ENCODE measurements at places on chromosomes 4 and X.

GRCh38 chr4:825971-826330, at the start of gene CPLX1:
Gene CPLX1 (minus strand): TSS chr4:826129. CDS start chr4:824522, 1,607 bp downstream.
- DNase-seq: no peak

- DNase-seq: no peak
These were observed 3.7 kb downstream of the ATP6AP1 start for GRCh38 chrX:154432210-154432609.

DNA sequence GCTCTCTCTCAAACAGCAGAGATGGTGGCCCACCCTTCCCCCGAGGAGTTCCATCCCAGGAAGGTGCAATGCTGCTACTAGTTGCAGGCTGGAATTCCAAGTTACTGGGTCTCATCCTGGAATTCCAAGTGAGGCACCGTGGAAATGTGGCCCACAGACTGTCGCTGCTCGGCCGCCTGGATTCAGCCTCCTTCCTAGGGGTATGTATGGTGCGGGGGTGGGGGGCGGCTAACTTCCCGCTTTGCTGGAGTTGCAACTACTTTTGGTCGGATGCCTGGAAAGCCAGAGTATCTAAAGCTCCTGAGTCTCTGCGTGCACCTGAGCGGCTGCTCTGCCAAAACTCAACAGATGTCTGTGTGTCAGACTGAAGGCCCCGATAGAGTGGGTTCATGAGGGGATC, 1146.2 kb downstream of the RPA4 start:
- DNase-seq: no peak

- DNase-seq: no peak
These were observed 8.2 kb downstream of the FANCB start for GRCh38 chrX:14864631-14865030.

GRCh38 chrX:17656035-17656418, 81.3 kb upstream of the SCML1 start:
- DNase-seq: no peak

GRCh38 chr4:4603592-4603991, 61.7 kb upstream of the STX18 start:
- no peak for DNase-seq

DNA sequence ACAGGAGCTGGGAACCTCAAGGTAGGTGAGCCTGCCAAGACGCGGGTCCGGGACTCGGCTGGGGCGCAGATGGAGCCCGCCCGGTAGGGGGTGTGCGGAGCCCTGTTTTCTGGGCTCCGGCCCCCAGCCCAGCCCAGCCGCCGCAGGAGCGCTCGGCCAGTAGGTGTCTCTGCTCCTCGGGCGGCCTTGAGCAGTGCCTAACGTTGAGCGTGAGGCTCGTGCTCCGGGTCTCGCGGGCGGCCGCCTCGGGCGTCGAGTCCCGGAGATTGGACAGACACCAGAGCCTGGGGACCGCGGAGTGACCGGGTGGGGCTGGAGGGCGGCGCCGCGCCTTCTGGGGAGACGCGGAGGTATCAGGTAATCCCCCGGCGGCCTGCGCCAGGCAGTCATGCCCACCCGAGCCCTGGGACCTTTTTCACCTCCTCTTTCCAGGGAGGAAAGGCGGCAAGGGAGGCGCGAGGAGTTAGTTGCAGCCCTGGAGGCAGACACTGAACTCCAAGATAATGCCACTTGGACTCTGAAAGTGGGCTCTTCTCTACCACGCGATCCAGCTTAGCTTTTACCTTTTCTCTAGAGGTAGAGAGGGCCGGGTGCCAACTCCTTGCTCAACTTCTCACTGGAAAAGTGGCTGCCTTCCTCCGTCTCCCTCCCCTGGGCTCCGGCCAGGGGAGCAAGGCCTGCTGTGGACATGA, 14.5 kb upstream of the FGG start:
- peak; percentile 57 for DNase-seq

GRCh38 chrX:13276991-13277390, 42.9 kb downstream of the ATXN3L start:
- DNase-seq: no peak

GRCh38 chrX:66053414-66053813, 13.5 kb upstream of the VSIG4 start:
- no peak for DNase-seq

- no peak for DNase-seq
These were observed 96.3 kb upstream of the MSX1 start for GRCh38 chr4:4762909-4763821.

DNA sequence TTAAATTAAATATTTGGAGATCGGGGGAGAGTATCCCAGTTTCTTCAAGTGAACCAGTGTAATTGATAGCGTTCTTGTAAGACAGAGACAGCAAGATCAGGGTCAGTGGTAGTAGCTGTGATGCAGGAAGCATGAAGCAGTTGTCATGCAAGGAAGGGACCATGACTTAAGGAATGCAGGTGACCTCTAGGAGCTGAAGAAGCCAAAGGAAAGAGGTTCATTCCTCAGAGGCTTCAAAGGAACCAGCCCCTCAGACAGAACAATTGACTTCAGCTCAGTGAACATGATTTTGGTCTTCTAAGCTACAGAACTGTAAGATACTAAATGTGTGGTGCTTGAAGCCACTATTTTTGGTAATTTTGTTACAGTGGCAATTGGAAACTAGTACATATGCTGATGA, 51.6 kb downstream of the GLRB start:
- no peak for DNase-seq

GRCh38 chrX:69565247-69565815, 50.6 kb upstream of the EDA start:
- DNase-seq: no peak

DNA sequence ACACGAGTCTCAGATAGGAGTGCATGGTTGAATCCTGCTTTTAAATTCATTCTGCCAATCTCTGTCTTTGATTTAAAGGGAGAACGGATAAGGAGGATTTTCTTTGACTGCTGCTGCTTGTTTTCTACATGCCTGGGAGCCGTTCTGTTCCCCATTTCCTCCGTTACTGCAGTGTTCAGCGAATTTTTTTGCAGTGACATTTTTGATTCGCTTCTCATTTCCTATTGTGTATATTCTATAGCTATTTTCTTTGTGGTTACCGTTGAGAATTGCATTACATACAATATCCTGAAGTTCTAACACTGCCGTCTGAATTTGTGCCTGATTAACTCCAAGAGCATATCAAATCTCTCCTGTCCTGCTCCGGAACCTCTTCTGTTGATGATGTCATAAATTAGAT, 14.8 kb upstream of the MAEA start:
- no peak for DNase-seq

DNA sequence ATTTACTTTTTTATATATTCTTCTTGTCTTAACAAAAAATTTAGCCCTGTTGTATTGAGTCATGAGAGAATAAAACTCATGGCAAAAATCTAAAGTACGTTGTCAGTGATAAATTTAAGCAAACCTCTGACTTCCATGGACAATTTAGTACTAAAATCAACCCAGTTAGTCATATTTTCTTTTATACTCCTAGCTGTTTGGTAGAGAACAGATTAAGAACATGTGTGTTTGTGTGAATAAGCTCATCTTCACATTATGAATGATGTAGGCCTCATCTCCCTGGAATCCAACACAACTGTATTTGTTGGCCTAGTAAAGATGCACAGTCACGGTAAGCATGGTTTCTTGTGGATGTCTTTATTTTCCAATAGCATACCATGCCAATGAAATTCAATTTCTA, 40.8 kb upstream of the FAM47B start:
- no peak for DNase-seq

DNA sequence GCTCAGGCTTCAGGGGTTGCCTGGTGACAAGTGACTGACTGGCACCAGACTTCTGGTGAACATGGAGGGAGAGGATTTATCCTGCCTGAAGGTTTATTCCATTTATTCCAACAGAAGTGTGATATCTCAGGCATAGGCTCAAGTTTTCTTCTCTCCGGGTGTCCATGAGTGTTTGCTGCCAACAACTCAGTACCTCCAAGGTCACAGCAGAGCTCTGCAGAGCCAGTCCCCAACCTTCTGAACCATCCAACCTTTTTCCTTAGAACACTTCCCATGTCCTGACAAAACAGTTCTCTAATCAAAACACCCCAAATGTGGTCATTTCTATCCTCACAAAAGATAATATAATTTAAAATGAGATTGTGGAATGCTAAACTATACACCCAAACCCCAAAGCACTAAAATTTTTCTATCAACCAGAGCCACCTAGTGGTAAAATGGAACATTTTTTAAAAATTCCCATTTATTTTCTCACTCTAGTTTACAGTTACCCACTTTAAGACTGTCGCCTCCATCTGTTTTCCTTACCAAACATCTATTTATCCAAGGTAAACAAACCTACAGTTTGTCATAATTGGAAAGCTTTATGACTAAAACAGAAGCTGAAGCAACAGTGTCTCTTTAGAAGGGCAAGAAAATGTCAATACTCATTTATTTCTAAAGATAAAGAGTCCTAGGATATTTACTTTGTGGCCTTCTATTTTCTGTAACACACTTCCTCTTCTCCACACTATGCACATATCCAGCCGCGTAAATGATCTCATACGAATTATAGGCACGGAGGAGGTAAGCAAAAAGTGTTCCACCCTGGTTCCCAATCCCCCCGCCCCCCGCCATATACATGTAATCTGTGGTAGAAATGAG, 39.5 kb downstream of the TMEM154 start:
- DNase-seq: no peak

GRCh38 chr4:28973587-28974350, 1746.4 kb upstream of the PCDH7 start:
- DNase-seq: no peak

DNA sequence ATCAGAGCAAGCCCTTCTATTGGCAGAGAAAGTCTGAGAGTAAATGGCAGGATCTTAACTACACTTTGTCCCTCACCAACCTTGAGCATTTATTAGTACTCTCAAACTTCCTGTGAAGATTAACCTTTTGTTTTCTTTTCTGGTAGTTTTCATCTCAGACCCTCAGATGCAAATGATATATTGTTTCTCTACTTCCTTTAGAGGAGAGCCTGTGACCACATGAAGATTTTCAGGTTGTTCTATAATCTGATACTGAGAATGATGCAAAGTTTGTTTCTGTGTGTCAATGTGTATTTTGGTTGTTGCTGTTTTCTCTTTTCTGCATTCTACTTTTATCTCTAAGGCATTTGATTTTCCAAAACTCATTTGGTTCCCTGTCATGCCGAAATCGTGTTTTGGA, 165.8 kb upstream of the CYSLTR1 start:
- no peak for DNase-seq

DNA sequence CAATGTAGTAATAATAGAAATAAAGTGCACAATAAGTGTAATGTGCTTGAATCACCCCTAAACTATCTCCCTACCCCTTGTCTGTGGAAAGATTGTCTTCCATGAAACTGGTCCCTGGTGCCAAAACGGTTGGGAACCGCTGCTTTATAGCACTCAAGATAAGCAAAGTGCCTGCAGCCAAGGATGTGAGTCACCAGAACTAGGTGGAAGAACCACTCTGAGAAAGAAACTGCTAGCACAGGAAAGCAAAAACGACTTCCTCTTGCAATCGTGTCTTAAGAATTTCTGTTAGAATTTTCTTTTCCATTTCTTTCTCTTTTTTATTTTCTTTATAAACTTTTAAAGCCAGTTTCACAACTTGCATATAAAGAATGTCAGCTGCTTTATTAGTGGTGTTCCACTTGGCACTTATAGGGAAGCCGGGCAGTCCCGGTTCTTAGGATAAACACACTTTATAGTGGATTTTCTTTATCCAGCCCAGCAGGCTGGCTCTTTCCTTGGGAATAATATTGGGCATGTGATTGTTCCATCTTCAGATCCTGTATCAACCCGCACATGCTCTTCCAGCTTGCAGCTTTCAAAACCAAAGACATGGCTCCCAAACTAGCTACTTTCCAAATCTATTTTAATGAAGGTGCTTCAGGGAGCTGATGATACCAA, 32.3 kb upstream of the CXCL8 start:
- peak; percentile 61 for DNase-seq

DNA sequence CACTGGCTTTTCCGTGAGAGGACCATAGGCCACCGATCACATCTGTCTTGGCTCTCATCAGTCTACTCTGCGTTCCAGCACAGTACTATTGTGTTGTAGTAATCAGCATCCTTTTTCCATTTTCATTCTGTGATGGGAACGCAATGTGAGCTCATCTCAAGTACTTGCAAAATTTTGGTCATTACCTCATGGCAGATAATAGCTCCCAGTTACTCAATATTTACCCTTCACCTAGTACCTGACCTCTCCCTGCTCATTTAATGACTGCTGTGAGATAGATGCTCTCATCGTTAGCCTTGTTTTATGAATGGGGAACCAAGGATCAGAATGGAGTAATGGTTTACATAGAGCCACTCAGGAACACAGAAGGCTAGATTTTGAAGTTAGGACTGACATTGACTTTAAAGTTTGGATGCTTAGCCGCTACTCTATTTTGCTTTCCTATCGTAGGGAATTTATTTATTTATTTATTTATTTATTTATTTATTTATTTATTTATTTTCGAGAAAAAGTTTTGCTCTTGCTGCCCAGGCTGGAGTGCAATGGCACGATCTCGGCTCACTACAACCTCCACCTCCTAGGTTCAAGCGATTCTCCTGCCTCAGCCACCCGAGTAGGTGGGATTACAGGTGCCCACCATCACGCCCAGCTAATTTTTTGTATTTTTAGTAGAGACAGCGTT, 6.5 kb upstream of the GPR101 start:
- no peak for DNase-seq

DNA sequence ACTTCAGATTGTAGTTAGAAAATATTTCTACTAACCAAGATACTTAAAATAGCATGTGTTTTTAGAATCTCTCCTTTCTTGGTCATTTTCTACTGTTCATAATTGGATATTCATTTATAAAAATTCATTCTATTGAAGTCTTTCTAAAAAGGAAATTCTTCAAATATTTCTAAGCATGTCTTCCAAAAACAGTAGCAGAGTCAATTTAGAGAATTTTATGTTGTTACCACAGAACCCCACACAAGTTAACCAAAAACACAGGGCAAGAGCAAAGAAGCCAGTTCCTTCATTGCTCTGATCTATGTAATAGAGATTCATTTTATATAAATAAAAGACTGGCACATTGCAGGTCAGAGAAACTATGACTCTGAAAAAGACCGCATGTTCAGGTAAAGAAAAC, 345.1 kb upstream of the PITX2 start:
- DNase-seq: no peak

DNA sequence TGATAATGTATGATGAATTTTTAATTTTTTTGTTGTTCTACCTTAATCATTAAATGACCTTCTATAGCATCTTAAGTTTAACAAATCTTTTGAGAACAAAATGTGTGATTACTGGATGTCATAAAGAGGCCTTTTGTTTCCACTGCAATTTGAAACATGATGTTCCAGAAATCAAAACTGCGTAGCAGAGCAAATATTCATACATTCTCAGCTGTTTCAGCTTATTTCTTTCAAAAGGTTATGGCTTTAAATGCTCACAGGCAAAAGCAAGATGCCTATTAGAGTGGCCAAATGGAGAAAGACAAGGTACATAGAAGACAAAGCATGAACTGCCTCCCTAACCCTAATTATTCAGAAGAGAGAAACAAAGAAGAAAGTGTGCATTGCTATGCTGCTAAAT, 233.0 kb upstream of the SLC7A11 start:
- no peak for DNase-seq

DNA sequence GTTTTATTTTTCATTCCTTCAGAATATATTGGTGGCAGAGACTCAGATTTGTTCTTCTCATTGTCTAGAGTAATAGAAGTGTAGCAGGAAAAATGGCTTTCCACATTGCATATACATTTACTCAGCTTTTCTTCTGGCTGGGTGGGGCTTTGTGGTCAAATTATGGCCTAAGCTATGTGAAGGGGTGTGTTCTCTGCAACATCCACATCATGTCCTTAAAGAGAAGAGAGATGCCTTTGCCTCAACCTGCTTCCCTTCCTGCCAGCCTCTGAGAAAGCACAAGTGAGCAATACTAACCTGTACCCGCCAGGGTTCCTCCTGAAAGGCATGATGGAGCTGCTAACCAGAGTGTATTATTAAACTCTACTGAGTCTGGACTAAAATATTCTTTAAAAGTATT, 695.6 kb upstream of the FAM241A start:
- DNase-seq: no peak

GRCh38 chrX:137574784-137575293, 8.9 kb downstream of the ZIC3 start:
- no peak for DNase-seq

Measured in Right ventricle myocardium superior (tissue), 1 donor.